ENCODE measurements at places on chromosomes 12 and 14.

DNA sequence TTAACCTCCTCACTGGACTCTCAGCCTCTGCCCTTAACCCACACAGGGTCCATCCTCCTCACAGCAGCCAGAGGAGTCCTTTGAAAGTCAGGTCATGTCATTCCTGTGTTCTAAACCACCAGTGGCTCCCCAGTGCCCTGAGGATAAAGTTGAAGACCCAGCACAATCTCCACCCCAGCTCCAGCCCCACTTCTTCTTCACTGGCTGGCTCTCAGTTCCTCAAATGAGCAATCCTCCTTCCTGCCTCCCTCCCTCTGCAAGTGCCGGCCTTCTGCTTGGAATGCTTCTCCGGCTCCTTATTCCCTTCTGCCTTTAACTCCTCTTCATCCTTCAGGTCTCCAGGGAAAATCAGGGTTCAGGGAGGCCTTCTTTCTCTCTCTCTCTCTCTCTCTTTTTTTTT is 32.0 kb upstream of the SPPL3 start:
- DNase-seq: no peak

- DNase-seq: no peak
Measured at GRCh38 chr14:99930420-99931274, 134.6 kb upstream of the EVL start.

DNA sequence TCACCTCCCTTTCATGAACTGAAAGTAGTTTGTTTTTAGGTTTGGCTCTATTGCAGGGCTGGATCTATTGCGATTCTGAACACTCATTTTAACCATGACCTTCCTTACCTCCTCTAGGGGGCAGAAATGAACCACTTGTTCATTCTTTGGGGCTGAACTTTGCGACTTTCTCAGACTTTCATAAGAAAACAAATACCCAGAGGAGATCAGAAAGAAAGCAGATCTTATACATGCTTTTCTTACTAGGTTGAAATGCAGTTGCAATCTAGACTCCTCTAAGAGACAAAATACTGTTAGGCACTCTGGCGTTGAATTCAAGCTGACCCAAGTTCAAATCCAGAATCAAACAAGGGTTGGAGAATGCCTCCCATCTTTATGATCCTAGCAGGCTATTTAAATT is 32.6 kb upstream of the PLEKHG3 start:
- DNase-seq: peak; percentile 80

DNA sequence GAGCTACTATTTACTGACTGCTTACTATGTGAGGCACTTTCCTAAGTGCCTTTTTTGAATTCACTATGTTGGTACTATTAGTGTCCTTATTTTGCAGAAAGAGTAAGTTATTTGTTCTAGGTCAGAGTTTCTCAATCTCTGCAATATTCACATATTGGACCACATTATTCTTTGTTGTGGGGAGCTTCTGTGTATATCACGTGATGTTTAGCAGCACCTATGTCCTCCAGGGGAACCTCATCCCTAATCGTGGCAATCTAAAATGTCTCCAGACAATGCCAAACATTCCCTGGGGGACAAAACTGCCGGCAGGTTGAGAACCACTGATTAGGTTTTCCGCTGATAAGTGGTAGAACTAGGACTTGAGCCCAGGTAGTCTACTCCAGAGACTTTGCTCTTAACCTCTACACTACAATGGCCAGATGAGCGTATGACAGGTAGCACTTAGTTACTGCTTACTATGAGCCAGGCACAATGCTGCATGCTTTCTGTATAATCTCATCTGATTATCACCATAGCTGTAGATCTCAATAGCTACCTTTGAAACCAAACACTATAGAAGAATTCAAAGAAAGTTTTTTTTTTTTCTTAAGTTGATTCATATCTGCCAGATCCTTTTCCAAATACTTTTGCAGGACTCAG is 38.9 kb downstream of the NELL2 start:
- DNase-seq: no peak

- DNase-seq: no peak
Measured at GRCh38 chr12:54033106-54033979, 493 bp downstream of the HOXC5 start.
